ENCODE measurements at places on chromosomes 1 and 21. TPM values are rescaled to one million over a fixed set of nuclear protein-coding genes. Genes with fewer than 3 reads are reported as not detected.

SYDE2 gene
- 12.6 TPM for polyA plus RNA-seq

DNA sequence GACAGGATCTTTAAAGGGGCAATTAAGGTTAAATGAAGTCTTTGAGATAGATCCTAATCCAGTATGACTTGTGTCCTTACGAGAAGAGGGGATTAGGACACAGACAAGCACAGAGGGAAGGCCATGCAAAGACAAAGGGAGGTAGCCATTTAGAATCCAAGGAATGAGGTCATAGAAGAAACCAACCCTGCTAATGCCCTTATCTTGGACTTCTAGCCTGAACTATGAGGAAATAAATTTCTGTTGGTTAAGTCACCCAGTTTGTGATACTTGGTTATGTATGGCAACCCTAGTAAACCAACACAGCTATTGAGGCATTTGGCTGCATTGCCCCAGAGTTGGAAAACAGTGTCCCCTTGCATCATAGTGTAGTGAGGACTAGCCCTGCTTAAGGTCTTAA is 121.3 kb downstream of the MAST2 start:
- DNase-seq = no peak

GRCh38 chr1:227166559-227166958 is 151.7 kb downstream of the CDC42BPA start:
- no peak for DNase-seq

DNA sequence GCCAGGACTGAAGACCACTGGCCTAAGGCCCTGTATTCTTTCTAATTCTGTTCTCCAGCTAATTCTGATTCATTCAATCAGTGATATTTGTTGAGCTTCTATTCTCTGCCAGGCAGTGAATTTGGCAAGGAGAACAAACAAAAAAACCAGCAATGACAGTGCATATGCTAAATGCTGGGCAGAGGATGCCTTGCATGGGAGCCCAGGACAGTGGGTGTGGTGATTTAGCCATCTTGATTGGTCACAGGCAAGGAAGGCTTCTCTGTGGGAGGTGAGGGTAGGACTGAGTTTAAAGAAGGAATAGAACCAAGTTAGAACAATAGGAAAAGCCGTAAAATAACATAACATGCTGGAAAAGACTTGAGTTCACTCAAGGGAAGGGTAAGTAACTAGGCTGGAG is 9.2 kb upstream of the CPT2 start:
- DNase-seq = no peak

DNA sequence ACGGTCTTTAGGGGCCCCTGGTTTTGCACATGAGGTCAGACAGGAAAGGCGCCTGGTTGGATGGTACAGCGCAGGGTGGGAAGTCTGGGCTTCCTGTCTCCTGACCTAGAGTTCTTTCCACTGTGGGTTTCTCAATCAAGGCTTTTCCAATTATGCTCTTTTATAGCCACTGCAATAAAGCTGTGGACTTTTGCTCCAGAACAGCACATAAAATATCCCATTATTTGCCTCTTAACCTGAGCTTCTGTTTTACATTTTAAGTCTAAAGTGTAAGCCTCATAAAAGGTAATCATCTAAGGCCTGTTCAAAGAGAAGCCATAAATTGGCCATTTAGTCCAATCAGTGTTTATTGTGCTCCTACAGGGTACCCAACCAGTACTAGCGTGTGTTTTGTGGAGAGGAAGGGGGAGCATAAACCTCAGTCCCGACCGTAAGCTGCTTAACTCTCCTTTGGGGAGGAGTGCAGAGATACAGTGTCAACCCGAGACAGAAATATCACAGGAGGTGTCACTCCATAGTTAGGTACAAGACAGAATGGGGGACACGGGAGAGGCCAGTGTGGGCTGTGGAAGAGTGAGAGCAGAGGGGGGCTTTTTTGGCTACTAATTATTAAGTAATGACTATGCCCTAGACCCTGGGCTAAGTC is 270.0 kb downstream of the TRABD2B start:
- no peak for DNase-seq

DNA sequence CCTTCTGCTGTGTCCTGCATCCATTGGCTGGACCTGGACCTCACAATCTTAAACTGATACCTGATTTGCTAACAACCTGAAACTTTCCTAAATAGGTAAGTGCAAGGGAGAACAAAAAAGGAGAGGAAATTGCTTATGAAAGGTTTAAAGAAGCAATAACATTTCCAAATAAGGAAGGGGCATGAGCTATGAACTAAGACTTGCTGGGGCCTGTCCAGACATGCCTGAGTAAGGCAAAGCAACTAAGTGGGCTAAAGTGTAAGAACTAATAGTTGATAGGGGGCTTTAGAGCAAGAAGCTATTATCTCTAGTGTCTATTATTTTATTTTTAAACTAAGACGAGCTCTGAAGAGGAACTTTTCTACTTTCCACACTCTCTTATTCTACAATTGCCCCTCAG is 11.6 kb downstream of the JMJD4 start:
- DNase-seq = no peak

TDRD5 gene
- 0.44 TPM for polyA plus RNA-seq

TNFRSF18 gene
- polyA plus RNA-seq = 0.51 TPM

- no peak for DNase-seq
Observed at GRCh38 chr21:26140164-26140579, 30.4 kb downstream of the APP start.

- DNase-seq = no peak
Observed at GRCh38 chr1:184210031-184210430, 158.5 kb downstream of the TSEN15 start.

DNA sequence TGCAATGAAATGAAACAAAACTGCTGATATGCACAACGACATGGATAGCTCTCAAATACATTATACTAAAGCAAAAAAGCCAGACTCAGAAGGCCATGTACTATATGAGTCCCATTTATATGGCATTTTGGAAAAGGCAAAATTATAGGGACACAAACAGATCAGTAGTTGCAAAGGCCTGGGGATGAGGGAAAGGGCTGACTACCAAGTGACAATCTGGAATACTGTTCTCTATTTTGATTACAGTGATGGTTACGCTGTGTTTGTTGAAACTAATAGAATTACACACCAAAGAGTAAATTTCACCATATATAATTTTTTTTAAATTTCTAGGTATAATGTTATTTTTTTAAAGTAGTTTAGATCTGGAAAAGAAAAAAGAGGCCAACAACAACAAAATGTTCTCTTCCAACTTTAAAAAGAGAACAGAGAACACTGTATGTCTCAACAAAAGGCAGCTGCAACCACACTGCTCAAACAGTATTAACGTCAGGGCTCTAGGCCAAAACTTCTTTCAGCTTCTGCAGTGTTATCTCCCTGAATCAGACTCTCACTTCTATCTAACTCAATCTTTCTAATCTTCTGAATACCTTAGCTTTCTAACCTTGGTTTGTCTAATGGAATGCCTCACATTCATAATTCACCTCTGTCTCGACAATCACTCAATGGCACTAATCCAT is 75.8 kb downstream of the FOXJ3 start:
- no peak for DNase-seq

DNA sequence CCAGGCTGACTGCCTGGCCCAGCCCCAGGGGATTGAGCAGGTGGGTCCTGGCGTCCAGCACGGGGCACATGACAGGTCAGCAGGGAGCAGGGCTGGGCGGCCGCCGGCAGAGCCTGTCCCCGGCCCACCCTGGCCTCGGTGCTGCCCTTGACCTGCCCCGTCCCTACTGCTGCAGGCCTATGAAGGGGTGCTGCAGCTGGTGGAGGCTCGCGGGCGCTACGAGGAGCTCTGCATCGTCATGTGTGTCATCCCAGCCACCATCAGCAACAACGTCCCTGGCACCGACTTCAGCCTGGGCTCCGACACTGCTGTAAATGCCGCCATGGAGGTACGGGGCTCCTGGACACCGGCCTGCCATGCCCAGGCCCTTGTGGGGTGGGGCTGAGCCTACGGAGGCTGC is 15.6 kb downstream of the CFAP410 start:
- DNase-seq = no peak

- DNase-seq = no peak
Observed at GRCh38 chr1:56095696-56096665, 483.4 kb downstream of the PLPP3 start.

DNA sequence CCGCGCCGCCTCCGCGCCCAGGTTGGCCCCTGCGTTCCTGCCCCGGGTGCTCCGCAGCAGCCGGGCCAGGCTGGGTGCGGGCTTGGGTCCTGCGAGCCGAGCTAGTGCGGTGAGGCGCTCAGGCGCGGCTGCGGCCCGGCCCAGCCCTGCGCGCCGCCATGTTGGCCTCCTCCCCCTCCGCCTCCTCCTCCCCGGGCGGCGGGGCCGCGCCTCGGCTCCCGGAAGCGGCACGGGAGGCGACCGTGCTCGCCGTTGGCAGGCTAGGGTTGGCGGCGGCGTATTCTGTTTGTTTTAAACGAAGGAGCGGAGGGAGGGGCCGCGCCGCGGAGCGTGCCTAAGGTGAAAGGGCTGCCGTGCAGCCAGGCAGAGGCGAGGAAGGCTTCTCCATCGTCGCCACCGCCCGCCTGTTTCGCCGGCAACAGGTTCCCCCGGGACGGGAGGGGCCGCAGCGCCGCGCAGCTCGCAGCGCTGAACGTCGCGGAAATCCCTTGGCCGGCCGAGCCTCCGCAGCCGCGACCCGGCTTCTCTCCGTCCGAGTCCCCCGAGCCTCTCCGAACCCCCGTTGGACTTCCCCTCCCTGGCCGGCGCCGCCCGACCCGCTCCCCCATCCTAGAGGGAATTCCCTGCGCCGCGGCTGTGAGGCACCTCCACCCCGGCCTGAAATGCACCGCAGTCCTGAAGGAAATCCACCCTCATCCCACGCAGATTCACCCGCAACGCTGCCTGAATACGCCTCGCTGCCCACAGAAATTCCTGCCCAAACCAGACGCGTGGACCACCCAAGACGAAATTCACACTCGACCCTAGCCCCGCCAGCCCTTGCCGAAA is at the start of gene USP24:
Gene USP24, minus strand, starts transcription at position 171 of the 828 bp plus-strand sequence. CDS start 251 bp downstream, outside the sequence.
- peak; percentile 82 for DNase-seq

- no peak for DNase-seq
Observed at GRCh38 chr1:221494670-221495069, 247.2 kb downstream of the DUSP10 start.

DNA sequence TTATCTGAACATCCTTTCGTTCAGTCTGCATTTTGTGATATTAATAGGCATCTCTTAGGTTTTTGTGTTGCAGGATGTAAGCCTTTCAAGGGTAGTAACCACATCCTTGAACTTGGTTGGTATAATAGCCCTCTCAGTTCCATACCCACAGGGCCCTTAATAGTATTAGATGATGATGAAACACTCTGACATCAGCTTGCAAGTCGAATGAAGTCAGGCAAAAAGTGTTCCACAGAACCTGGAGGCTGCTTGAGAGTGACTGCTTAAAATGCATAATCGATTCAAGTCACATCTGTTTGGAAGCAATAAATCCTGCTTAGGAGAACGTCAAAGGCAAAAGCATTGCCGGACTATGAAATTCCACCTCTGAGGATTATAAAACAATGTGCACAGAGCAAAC is 415.6 kb upstream of the KAZN start:
- no peak for DNase-seq

FBLIM1 gene
- 89.2 TPM for polyA plus RNA-seq

FCRL5 gene
- 0.24 TPM for polyA plus RNA-seq

GRCh38 chr1:162844153-162844552 is 16.8 kb downstream of the CCDC190 start:
- no peak for DNase-seq

DNA sequence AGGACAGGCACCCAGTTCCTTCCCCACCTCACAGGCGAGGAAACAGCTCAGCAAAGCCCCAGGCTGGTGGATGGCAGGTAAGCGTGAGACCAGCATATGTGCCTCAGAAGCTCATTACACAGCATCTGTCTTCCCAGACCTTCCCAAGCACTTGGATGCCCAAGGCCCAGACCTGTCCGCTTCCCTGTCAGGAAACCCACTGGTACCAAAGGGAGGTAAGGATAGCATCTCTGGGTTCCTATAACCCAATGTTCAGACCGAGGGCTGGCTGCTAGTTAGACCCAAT is 3.3 kb downstream of the POFUT2 start:
- DNase-seq = no peak

- DNase-seq = no peak
Observed at GRCh38 chr21:30211071-30211470, 4.8 kb downstream of the CLDN8 start.

CHIA gene
- 10.2 TPM for polyA plus RNA-seq

Measured in left lung (tissue), 14 donors.